ENCODE measurements at places on chromosomes 6 and 20.

DNA sequence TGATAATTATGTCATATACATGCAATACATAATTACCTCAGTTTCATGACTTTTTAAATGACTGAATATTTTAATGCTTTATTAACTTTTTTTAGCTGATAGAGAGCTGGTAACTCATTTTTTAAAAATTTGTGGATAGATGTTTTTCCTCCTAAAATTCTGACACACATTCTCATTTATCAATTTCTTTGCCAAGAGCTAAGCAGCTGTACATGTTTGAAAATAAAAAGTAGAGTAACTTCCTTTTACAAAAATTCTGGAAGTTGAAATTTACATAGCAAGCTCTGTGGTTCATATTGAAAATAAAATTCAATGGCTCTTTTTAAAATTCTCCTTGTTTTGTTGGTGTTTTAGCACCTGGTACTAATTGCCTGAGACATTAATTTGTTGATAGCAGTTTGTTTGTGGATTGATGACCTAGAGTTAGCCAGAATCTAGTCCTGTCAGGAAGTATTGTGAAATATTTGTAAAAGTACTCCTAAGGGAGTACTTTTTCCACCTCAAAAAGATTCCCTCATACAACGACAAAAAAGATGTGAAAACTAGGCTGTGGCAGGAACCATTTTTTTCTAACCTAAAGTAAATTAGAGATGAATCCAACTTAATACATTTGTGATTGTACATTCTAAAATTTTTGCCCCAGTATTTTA is 621.8 kb downstream of the BCKDHB start:
- no peak for DNase-seq

DNA sequence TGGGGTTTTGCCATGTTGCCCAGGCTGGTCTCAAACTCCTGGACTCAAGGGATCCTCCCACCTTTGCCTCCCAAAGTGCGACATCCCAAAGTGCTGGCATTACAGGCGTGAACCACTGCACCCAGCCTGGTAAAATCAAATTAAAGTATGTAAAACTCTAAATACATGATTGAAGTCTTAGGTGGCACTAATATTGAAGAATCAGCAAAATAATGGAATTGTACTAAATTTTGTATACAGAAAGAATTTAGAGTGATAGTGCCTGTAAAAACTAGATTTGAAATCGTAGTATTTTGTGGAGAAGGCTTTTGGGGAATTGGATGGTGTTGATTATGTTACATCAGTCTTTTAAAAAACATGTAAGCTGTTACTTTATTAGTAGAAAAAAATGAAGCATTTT is 10.0 kb upstream of the PRDM1 start:
- DNase-seq, result no peak

DNA sequence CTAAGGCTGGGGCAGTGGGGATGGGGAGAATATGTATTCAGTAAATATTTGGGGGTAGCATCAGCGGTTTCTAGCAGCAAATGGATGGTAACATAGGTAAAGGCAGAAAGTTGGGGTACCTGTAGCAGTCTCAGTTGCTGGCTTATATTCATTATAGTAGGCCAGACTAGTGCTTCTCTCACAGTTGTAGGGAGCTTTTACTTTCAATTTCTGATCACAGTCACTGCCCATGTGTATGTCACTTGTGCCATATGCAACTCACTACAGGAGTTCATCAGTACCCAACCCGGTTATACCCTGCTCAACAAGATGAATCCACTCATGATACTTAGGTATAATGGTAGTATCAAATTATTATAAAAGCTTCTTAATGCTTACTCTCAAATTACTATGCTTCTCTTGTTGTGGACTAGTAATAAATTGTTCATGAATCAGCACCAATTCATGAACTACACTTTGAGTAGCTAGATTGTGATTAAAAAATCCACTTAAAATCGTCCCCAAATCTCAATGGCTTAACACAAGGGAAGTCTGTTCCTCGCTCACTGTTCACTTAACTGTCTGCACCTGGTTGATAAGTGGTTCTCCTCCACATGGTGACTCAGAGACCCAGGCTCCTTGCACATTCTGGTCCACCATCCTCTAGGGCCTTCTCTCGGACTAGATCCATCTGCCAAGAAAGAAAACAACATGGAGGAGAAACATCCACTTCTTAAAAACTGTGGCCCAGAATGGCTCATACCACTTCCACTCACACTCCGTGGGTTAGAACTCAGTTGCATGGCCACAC is 31.3 kb upstream of the MYLIP start:
- DNase-seq, result no peak

DNA sequence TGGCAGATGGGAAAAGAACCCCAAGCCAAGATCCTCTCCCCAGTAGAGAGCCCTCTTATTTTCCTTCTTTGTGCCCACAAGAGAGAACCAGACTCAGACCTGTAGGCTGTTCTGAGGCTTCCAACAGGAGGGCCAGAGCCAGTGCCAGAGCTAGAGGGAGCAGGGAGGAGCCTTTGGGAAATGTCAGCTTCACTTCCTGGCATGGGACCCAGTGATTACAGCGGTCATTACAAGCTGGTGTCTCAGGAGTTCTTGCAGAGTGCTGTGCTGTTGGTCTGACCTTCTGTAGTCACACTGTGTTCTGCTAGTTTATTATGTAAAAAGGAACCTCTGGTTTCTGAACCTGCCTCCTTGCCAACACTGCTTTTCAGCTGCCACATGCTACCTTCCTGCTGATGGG is 38.9 kb downstream of the STK35 start:
- DNase-seq, result peak; percentile 17

DNA sequence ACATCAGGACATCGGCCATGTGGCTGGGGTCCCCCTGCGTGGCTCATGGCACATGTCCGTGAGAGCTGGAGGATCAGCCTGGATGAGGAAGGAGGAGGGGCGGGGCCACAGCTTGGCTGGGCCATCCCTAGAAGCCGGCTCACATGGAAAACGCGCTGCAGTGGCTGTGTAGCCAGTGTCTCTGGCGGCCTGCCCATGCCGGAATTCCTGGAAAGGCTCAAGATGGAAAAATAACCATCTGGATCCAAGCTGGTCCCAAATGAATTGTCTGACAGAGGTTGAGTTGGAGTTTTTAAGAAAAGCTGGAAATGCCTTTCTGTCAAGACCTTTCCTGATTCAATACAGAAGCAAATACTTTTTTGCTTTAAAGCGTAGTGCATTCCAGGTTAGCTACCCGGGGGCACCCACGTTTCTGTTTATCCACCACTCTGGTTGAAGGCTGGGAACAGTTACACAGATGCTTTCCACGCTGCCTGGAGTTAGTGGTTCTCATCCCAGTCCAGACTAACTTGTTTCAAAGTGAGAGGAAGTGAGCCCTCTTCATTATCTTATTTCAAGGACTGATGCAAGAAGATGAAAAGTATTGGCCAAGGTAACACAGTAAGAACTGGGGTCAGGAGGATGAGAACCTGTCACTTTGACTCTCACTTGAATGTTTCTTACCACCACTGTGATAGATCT is 99.0 kb downstream of the GMPR start:
- peak; percentile 99 for DNase-seq

DNA sequence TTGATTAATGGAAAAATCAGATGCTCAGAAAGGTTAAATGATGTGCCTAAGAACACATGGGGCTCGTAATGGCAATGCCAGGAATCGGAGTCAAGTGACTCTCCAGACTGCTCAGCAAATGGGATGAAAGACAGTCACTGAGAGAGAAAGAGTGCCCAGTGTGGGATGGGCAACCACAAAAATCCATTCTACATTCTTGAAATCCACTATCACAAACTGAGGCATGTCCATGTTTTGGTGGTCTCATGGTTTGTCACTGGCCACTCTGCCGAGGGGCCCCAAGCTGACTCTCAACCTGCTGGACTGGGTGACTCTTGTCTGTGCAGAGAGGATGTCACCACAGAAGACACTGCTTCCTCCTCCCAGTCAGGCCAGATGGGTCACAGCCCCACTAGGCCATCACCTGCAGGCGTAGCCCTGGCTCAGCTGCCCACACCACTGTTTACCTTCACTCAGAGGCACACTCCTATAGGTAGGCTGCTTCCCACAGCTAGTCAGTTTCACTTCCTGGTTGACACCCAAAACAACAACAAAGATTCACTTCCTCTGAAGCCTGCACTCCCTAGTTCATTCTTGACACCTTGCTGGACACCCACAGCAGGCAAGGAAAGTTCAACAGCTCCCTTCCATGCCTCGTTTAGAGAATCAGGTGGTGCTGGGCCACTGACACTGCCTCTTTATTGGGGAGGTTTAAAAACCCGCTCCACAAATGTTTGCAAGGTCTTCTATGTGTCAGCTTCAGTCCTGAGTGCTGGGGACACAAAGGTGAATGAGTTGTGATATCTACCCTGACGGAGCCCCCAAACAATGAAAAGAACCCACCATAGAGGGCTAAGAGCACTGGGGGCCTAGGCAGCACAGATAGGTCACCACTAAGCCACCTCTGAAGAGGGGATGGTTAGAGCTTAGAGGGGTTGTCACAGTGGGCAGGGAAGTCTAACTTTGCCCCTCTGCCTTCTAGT is 21.7 kb downstream of the MAP1LC3A start:
- peak; percentile 24 for DNase-seq

DNA sequence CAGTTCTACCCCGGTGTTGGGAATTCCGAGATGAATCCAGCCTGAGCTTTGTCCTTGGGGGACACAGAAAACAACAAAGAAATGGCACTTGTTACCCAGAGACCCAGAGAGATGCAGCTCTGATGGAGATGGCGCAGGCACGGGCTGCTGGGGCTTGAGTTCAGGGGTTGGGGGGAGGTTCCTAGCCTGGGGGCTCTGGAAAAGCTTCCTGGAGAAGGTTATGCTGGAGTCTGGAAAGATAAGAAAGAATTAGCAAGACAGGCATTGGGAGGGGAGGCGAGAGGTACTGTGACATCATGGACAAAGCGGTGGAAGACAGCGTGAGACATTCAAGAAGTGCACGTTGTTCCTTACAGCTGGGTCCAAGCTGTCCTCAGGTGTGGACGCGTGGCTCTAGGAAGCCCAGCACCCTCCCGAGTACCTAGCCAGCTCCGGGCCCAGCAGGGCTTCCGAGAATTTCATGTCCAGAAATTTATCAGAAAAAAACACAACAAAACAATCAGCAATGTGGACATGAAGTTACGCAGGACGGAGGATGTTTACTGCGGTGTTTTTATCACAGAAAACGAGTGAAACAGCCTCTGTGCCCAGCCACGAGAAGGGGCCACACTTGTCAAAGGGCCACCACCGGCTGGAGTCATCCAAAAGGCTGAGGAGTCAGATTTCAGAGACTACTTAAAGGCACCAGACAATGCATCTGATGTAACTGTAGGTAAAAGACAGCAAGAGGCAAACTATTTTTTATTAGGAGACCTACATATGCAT is 39.5 kb downstream of the C20orf203 start:
- peak; percentile 61 for DNase-seq

DNA sequence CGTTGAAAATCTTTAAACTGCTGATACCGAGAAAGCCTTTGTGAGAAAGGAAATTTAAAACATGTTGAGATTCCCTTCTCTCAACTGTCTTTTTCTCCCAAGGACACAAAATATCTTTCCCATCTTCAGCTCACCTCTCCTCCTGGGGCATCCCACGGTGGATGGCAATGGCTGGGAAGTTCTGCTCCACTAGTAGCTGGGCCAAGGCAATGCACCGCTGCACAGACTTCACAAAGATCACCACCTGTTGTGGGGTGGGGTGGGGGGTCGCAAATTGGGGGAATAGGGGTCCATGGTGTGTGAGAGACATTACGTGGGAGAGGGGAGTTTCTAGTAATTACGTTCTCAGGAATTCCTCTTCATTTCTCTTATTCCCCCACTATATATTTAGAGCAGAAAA is 2.4 kb downstream of the MCCD1 start:
- DNase-seq, result no peak

- no peak for DNase-seq
Measured at GRCh38 chr6:138920906-138921305, 67.1 kb downstream of the REPS1 start.

DNA sequence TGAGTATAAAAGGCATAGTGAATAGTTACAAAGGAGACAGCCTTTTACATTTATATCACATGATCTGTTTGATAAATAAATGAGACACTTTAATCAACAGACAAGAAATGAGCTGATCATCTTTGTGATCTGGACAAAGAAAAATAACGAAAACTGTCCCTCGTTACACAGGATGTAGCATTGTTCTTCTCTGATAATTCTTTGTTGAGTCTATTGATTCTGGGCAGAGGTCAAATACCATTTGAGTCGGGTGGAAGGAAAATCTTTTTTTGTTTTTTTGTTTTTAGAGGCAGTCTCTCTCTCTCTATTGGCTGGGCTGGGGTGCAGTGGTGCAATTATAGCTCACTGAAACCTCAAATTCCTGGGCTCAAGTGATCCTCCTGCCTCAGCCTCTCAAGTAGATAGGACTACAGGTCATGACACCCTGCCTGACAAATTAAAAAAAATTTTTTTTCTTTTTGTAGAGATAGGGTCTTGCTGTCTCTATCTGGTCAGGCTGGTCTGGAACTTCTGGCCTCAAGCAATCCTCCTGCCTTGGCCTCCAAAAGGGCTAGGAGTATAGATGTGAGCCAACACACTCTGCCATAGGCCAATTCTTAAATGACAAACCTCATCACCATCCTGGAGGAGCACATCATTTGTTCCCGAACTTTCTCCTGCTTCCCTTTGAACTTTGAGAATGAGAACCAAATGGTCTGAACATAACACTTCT is 41.8 kb downstream of the CCDC170 start:
- DNase-seq, result no peak

GRCh38 chr6:141484711-141485110 is 648.0 kb upstream of the GJE1 start:
- peak; percentile 27 for DNase-seq

DNA sequence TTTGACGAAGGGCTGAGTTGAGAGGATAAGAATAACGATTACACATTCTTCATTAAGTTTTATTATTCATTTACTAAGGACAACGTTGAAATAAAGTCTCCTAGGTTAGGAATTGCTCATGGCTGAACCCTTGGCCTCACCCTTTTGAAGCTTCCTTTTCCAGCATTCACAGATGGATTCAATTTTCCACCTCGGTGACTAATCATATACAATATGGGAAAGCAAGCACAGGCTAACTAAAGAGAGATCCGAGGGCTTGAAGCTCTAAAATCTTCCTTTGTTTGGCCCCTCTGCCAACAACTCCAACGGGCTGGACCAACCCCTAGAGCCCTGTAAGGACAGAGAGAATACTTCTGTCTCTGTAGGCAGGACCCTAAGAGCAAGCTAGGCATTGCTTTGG is 159.5 kb downstream of the SOD2 start:
- peak; percentile 65 for DNase-seq

DNA sequence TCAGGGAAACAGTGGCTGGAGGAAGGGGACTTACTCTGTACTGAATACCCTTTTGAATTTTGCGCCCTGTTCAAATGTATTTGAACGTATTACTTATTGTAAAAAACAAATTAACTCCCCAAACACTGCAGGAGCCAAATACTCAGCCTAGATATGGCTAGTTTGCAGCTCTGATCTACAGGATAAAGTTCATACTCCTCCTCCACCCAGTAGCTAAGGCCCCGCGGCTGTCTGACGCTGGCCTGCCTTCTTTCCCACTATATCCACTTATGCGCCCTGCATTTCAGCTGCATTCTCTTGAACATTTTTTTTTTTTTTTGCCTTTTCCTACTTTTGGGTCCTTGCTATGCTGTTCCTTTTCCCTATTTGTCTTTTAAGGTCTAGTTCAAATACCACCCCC is 6.5 kb downstream of the GSS start:
- no peak for DNase-seq

All from fibroblast of skin of scalp (primary cell).